ENCODE measurements at places on chromosomes 1 and 21. TPM values are rescaled to one million over a fixed set of nuclear protein-coding genes. Genes with fewer than 3 reads are reported as not detected.

- H3K27me3 ChIP-seq = no peaks in the 10 kb centered on the region
- peak overlapping the region; percentile 63 for H3K27ac ChIP-seq
- peak; percentile 85 for DNase-seq
- no peaks in the 10 kb centered on the region for H3K36me3 ChIP-seq
- H3K4me1 ChIP-seq = peaks cover 40% of the 10 kb centered on the region
Measured at GRCh38 chr1:94783342-94784189, 36.6 kb upstream of the SLC44A3 start.

DNA sequence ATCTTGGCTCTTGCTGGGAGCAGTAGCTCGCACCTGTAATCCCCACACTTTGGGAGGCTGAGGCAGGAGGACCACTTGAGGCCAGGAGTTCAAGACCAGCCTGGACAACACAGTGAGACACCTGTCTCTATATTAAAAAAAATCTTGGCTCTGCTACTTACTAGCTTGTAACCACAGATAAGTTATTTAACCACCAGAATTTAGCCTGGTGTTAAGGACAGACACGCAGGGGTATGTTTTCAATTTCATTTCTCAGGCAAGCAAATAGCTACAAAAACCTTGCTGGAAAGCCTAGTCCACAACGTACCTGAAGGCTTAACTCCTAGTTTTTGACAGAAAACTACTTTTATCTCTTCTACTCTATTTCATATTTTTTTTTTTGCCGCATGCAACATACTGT lies 24.8 kb upstream of the GFI1 start:
- no peaks in the 10 kb centered on the region for H3K4me1 ChIP-seq
- H3K36me3 ChIP-seq = no peaks in the 10 kb centered on the region
- H3K27ac ChIP-seq = no peak overlapping the region
- DNase-seq = no peak
- H3K27me3 ChIP-seq = no peaks in the 10 kb centered on the region

DNA sequence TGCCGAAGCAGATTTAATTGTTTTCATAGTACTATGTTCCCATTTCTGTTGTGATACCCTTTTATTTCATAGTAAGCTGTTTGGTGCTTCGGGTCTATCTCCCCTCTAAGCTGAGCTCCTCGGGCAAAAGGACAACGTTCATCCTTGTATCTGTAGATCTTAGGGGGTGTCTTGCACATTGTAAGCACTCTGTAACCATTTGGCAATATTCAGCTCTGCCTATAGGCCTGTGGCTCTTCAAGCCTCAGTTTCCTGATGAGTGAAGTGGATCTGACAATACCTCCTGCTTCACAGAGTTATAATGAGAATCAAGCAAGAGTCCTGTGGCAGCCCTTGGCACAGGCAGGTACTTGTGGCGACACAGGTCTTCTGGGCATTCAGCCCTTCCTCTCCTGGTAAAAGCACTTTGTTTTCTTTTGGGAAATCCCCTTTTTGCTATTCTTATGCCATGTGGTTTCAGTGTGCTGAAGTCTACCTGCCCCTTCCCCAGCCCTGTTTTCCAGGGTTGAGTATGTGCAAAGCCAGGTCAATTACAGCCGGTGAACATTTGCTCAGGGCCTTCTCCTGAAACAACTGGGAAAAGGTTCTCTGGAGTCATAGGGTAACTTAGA lies 8.5 kb upstream of the EXO1 start:
- no peaks in the 10 kb centered on the region for H3K36me3 ChIP-seq
- no peak overlapping the region for H3K27ac ChIP-seq
- H3K27me3 ChIP-seq = no peaks in the 10 kb centered on the region
- no peak for DNase-seq
- no peak overlapping the region for H3K4me3 ChIP-seq

The SLC44A5 gene
- polyA plus RNA-seq = 1.2 TPM
